ENCODE measurements at places on chromosomes 5 and 9.
A peak's percentile ranks its signal among the peaks of the same experiment; 100 is the strongest.

- no peak for DNase-seq
Measured at GRCh38 chr5:32332966-32333365, 20.2 kb upstream of the MTMR12 start.

- DNase-seq: no peak
Measured at GRCh38 chr9:136962163-136962562, 10.1 kb downstream of the LCN12 start.

DNA sequence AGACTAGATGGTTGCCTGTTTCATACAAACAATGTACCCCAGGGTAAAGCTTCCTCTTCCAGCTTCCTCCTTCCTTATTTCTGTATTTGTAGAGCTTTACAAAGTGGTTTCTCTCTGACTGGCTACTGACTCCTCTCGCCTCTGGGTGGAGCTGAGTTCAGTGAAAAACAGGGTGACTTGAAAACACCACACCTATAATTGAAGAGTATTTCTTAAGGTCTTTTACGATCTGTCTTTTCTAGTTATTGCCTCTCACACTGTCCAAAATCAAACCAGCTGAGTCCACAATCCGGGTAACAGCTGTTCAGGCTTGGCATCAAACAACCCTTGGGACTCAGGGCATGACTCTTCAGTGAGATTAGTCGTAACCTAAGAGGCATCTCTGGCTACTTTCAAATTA is 200.4 kb downstream of the ARRDC3 start:
- DNase-seq: peak; percentile 21

- no peak for DNase-seq
Measured at GRCh38 chr9:33880211-33881089, 63.5 kb downstream of the UBE2R2 start.

GRCh38 chr5:32098291-32098690 is 75.8 kb downstream of the GOLPH3 start:
- no peak for DNase-seq

DNA sequence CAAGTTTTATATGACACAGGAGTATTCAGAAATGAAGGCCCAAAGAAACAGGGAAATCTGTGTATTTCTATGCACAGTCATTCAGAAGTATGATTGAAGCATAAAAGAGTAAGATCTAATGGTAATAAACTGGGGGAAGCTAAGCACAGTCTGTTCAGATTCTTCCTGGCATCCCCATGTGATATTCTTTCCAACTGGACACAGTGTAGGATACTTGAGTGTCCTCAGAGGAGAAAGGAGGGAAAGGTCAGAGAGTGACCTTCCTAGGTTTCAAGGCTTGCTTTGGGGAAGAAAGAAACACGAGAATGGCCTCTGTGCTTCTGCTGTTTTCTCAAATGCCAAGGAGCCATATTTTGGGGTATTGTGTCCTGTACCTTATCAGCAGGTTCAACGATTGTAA is 1798.4 kb upstream of the WWC1 start:
- no peak for DNase-seq

DNA sequence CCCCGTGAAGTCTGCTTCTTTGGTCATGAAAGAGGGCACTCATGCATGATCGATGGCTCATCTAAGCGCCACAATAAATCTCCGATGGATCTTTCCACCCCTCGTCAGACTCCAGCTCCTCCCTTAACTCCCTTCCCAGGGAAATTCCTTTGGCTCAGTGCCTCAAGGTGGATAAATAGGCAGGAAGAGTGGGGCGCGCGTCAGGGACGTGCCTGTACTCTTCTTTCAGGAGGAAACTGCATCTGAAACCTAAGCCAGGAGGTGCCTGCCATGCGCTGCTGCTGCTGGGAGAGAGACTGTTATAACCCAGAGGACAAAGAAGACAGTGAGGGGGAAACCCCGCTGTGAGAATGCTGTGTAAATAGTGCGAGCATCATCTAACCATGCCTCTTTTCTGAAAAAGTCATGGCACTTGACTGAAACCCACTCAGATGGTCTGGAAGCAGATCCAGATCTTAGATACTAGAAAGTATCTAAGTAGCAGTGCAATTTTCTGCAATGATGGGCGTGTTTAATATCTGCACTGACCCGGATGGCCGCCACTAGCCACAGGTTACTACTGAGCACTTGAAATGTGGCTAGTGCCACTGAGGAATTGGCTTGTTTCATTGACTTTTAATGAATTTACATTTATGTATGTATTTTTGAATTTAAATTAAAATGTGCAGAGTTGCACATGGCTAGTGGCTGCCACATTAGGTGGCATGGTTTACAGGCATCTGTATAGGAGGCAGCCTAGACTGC is 120.3 kb upstream of the BASP1 start:
- DNase-seq: no peak

DNA sequence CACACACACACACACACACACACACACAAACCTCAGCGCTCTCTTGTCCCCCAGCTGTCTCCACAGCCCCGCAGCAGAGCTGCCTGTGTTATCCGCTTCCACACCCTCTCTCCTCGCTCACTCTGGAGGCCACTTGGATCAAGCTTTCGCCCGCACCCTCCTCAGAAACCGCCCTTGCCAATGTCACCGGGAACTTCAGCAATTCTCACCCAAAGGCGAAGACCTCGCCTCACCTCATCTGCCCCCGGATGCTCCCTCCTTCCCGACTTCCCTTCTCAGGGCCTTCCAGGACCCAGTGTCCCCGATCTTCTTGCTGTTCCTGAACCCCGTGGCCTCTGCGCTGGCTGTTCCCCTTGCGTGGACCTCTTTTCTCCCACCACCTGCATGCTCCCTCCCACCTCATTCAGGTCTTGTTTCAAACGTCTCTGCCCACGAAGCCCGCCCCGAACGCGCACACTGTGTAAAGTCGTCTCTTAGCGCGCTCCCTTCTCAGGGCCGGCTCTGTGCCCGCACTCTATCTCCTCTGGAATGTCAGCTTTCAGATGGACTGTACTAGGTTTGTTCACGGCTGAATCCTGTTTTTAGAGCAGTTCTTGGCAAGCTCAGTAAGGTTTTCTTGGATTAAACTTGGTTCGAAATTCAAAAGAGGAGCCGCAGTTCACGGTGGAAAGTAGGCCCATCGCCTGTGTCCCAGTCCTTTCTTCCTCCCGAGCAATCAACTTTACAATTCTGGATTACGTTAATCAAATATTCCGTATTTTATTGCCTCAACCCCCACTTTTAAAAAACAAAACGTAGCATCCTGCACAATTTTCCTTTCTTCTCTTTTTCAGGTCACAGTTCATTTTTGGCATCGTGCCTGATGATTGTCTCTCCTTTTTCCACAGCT is 1.0 kb upstream of the TRIM7 start:
- no peak for DNase-seq

DNA sequence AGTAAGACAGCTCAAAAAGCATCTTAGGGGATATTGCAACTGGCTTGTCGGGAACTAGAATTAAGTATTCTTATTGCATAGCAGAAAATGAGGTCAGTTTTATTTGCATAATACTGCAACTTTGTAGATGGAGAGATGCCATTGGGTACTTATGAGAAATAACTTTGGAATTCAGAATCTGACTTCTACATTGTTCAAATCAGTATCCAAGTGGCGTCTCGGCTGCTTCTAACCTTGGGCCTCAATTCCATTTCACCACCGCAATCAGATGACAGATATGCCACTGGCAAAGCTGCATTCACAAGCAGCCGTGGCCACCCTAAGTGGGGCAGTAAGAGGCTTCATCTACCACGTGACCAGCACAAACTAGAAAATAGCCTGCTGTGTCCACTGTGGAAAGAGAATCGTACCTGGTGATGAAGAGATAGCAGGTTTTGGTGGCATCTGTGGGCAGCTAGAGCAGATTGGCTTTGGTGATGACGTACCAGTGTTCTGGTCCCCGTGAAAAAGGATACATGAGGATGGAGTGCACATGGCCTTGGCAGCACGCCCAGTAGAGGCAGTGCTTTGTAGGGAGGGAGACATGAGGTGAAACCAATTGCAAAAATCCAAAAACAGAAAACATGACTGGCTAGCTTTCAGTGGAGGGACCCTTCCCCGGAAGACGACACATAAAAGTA is 116.6 kb downstream of the KLHL3 start:
- no peak for DNase-seq
